ENCODE measurements at places on chromosomes 5 and 9.

- no peak for DNase-seq
Observed at GRCh38 chr5:56259002-56259511, 25.9 kb upstream of the ANKRD55 start.

DNA sequence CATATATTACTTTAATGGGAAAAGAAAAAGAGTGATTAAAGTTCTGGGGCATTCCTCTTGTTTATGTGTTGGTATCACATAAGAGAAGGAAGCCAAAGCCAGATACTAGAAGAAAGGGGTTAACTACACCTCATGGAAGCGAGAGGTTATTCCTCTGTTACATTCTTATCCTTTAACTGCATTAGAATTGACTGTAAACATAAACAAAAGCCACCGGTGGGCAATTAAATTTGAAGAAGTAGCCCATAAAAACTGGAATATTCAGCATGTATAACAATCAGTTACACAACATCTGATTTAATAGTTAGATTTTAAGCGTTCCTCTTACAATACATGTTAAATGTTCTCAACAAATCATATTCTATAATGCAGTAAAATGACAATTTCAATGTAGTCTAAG is 18.8 kb downstream of the POU5F2 start:
- DNase-seq, result no peak

- DNase-seq, result peak; percentile 78
Observed at GRCh38 chr9:129557192-129558036, 63.5 kb downstream of the C9orf50 start.

- DNase-seq, result no peak
Observed at GRCh38 chr5:149172709-149173505, 31.6 kb downstream of the ABLIM3 start.

GRCh38 chr5:54309691-54310432 is 511 bp downstream of the ARL15 start:
- peak; percentile 43 for DNase-seq

- no peak for DNase-seq
Observed at GRCh38 chr5:33275921-33276627, 164.7 kb upstream of the TARS1 start.

DNA sequence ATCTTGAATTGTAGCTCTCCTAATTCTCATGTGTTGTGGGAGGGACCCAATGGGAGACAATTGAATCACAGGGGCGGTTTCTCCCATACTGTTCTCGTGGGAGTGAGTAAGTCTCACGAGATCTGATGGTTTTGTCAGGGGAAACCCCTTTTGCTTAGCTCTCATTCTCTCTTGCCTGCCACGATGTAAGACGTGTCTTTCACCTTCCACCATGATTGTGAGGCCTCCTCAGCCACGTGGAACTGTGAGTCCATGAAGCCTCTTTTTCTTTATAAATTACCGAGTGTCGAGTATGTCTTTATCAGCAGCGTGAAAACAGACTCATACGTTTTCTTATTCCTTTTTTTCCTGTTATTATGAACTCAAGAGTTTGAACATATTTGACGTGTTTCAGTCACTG is 39.1 kb downstream of the RETREG1 start:
- no peak for DNase-seq

DNA sequence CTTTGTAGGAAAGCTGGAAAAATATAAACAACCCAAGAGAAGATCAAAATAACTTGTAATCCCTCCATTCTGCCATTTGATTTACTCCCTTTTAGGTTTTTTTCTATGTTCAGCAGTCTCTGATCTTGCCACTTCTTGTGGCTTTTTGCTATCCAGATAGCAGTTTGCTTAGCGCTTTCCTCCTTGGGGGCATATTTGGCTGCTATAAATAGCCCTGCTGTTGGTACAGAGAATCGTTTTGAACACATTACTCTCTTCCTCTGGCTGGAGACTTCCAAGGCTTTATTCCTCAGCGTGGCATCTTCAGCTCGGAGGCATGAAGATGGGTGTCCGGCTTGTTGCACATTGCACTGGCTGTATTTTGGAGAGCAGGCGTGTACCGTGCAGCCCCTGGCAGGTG is 38.6 kb downstream of the HMCN2 start:
- DNase-seq, result no peak

GRCh38 chr5:37532976-37533740 is 154.0 kb downstream of the WDR70 start:
- DNase-seq, result no peak

DNA sequence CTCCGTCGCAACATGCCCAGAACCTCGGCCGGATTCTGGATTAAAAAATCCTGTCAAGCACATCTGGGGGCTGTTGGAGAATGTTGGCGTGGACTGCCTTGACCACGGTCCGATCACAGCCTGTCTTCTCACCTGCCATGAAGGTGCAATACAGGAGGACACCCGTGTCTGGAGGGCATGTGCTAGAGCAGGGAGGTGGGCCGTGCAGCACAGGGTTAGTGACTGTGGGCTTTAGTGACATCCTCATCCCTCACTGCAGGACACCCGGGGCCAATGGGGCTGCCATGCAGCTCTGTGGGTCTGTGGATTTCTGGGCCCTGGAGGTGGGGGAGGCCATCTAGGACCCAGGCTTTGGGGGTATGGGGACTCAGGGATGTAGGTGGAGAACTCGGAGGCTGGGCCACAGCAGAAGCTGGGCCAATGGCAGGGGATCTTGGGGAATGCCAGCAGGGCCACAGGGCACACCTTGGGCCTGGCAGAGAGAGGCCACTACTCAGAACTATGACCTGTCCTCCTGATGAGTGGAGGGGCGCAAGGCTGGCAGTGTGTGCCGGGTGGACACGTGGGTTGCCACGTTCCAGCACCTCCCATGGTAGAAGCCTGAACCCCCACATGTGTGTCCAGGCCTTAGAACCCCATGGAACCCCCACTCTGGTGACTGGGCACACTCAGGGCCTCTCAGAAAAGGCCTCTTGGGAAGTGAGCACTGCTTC is 23.3 kb downstream of the ZDHHC11B start:
- no peak for DNase-seq

GRCh38 chr5:1685066-1685465 is 114.6 kb downstream of the MRPL36 start:
- no peak for DNase-seq
